ENCODE measurements at places on chromosomes 3 and 15.

DNA sequence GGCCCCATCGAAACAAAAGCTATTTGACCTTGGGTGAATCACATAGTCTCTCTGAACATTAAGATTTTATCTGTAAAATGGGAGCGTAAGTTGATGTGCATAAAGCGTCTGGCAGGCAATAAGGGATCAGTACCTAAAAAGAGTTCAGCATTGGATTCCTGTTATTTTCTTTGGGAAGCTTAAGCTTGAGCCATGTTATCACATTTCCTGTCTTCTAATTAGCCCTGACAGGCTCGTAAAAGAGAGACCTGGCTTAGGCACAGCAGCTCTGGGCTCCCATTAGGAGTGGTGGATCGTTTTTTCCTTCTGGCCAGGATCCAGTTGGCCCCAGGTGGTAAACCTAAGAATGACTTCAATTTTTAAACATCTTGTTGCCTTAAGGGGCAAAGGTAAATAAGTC is 26.0 kb upstream of the CA12 start:
- no peak for DNase-seq

GRCh38 chr15:99614749-99615288 is 49.0 kb downstream of the MEF2A start:
- DNase-seq, result no peak

DNA sequence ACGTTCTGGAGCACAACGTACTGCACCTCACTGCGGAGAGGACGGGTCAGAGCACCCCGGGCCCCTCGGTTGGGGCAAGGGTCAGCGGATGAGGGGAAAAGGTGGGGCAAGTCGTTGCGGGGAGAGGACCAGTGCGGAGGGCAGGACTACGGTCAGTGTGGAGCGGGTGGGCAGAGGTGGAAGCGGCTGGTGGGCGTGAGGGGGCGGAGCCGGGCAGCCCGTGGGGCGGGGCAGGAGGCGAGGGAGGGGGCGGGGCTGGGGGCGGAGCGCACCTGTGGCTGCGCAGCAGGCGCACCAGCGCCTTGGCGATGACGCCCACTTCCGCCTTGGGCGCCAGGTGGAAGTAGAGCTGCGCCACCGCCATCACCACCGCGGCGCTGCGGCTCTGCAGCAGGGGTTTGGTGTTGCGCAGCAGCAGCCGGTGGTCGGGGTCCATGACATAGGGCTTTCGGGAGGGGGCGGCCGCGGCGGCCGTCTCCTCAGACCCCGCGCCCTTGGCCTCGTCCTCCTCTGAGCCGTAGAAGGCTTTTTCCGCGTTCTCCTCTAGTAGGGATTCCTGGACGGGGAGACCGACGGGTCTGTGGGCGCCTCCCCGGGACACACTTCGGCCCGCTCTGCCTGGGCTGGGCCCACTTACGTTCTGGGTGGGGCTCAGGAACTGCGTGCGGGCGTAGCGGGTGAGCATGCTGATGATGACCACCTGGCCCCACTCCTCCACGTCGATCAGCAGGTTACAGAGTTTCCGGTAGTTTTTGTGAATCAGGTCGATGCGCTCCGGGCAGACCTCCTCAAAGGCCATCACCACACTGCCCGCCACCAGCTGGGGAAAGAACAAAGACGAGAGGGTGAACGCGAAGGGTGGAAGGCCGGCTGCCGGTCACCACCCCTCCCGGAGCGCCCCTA is 29.2 kb downstream of the AP3B2 start:
- DNase-seq, result peak; percentile 64

- DNase-seq, result no peak
Observed at GRCh38 chr3:5017925-5018531, 38.8 kb downstream of the BHLHE40 start.

GRCh38 chr15:29123171-29123570 is 146.5 kb downstream of the NSMCE3 start:
- no peak for DNase-seq

- no peak for DNase-seq
Observed at GRCh38 chr3:149258298-149258697, 36.7 kb upstream of the CP start.

DNA sequence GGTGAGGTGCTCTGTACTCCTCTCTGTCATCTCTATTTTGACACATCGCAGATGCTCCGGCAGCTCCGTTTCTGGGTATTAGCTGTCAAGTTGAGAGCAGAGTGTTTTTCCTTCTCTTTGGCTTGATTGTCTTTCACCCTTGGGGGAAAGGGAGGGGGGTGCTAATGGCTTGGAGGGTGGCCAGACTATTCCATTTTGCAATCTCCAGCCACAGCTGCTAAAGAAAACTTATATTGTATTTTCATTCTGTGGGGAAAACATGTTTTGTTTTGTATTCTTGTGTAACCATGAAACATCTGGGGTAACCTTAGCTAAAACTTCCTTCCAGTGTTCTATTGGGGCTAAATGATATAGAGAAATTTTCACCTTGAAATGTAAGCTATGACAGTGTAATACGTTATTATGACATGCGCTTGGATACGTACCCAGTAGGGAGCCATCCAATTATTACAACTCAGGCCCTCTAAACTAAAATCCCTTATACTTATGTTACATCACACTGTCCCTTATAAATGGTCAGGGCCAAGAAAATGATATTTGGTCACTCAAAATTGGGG is 14.0 kb upstream of the LARP6 start:
- no peak for DNase-seq

DNA sequence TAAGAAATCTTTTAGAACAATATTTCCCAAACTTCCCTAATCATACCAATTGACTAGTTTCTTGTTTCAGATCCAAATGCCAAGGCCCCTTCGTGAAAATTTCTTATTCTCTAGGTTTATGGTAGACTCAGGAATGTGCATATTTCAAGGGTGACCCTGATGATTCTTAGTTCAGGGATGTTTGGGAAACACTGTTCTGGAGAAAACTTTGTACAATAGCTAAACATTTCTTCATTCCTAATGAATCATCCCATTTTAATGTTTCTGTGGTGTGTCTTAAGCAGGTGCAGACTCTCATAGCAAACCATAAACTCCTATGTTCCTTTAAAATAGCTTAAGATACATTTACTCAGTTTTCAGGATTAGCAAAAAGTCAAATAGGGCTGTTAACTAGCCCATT is 314.5 kb downstream of the TIGIT start:
- no peak for DNase-seq

DNA sequence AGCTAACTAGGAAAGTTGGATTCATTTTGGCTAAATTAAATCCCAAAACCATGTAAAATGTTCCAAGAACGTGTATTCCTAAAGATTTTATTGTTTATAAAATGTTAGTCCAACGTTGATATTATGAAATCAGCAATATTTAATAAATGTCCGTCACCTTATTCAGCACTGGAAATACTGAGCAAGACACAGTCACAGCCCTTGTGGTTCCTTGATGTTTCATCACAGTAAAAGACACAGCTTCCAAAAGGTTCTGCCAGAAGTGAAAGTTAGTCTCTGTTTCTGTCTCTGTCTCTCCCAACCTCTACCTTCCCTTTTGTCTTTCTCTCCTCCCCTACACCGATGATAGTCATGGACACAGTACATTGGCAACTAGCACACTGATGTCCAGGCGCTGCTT is 82.2 kb upstream of the BOC start:
- no peak for DNase-seq

DNA sequence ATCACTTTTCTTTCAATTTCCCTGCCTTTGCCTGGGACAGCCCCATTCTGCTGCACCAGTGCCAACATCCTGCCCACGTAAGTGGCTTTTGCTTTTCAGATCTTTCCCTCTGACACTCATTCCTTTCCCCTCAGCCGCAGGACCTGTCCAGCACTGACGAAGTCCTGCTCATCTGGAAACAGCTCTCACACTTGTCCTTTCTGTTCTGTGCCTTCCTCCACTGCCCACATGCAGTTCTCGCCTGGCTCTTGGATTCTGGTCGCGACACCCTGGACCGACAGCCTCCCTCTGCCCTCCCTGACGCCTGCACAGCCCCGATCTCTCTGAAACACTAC is 99.7 kb downstream of the ADCY5 start:
- no peak for DNase-seq

GRCh38 chr3:133825969-133826727 is 20.5 kb downstream of the SRPRB start:
- DNase-seq, result no peak

- no peak for DNase-seq
Observed at GRCh38 chr15:64478863-64479262, 18.5 kb downstream of the ZNF609 start.

DNA sequence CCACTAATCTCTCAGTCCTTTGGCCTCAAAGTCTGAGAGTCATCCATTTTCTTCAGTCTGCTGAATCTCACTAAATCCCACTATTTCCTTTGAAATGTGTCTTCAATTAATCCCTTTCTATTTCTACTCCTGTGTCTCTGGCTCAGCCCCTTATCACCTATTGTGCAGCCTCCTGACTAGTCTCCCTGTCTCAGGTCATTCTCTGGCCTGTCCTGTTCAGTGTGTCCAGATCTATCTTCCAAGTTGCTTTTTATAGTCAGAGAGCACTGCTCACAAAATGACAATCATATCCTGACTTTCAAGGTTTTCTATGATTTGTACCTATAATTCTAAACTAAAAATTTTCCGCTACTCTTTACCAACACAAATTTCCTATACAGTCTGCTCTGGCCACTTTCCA is 7.6 kb downstream of the ROPN1 start:
- DNase-seq, result no peak

DNA sequence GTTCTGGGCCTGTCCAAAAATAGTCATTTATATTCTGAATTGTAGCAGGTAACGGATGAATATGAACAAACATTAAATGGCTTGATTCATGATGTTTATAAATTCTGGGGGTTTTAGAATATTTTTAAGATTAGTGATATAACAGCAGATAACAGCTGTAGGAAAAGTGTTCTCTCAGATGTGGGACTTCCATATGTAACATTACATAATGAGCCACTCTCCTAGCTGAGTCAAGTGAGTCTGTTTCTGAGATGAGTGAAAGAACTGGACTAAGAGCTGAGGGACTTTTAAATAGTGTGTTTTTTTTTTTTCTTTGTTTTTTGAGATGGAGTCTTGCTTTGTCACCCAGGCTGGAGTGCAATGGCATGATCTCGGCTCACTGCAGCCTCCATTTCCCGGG is 13.9 kb downstream of the YEATS2 start:
- no peak for DNase-seq

GRCh38 chr3:128069271-128069670 is 17.0 kb downstream of the SEC61A1 start:
- DNase-seq, result no peak

DNA sequence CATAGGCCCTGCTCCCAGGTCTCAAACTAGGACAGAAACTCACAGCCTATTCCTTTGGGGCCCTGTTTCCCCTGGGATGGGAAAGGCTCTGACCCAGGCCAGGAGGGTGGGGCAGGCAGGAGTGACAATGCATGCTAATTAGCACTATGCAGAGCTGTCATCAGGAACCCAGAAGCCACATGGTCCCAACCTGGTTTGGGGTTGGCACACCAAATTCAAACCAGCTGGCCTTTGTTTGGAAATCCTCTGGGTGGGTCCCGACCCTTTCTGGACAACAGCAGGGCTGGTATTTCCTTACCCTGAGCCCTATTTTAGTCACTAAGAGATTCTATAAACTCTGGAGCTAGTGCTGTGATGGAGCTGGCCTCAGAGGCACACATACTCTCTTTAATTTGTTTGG is 166.2 kb downstream of the LRTM1 start:
- no peak for DNase-seq

- DNase-seq, result no peak
Observed at GRCh38 chr3:106006001-106006400, 137.2 kb upstream of the CBLB start.

- no peak for DNase-seq
Observed at GRCh38 chr15:77659350-77660321, 26.9 kb upstream of the LINGO1 start.

GRCh38 chr3:148583793-148584192 is 113.9 kb upstream of the AGTR1 start:
- no peak for DNase-seq

GRCh38 chr15:83283138-83283812 is 1.2 kb downstream of the BNC1 start:
- no peak for DNase-seq

DNA sequence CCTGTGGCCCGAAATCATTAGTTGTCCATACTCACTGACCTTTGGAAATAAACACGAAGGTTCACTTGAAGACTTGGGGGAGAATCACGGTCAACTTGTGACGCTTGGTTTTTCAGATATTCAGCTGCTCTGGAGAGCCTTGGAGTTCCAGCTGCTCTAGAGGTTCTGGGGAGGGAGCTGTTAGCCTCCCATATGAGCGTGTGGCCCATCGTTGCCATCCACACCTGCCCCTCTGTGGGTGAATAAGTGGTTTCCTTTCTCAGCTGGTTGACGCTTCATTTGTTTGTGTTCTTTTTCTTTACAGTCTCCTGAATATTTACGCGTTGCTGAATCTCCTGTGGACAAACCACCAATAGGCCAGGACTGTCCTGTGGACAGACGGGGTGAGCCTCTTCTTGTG is 35.6 kb downstream of the APBA2 start:
- no peak for DNase-seq

DNA sequence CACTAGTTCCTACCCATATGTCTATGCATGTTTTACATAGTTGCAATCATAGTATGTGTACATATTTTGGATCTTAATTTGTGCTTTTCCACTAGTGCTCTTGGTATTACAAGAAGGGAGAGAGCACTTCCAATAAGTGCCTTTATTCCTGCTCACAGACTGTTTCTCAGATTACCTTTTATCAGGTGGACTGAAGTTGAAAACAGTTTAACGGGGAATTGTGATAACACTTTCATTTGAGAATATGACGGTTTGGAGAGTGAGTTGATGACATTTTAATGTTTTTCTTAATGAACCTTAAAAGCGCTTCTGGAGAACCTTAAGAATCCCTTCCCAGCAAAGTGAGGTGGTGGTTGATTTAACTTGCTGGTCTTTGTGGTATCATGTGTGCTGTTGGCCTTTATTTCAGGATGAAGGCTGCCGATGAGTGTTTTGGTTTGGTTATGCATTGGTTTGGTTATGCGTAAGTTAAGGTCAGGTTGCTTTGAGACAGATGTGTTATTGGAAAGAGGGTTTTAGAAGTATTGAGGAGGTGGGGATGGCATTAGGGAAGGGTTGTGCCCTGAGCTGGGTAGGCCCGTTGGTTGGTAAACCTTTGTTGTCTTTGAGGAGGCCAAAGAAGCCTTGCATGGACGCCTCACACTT is 2.8 kb downstream of the EDEM1 start:
- no peak for DNase-seq

GRCh38 chr15:86919581-86919980 is 839.9 kb downstream of the AGBL1 start:
- DNase-seq, result no peak

GRCh38 chr3:45904931-45905330 is 18.6 kb downstream of the CCR9 start:
- no peak for DNase-seq

DNA sequence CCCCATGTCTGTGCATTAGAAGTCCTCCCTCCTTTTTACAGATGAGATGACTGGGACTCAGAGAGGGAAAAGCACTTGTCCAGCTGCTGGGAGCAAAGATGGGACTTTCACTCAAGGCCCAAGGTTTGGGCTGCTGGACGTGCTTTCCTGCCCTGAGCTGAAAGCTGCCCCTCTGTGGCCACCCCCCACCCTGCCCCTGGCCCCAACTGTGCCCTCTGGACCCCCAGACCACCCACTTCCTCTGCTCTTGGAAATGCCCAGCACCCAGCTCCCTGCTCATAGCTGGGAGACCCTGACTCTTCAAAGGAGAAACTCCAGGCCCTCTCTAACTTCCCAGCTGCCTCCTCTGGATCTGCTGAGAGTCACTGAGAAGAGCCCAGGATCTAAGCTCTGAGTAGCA is 20.7 kb downstream of the GRIP2 start:
- DNase-seq, result no peak

Measured in T-helper 22 cell (primary cell).